SK-N-SH (cell line): ENCODE measurements at places on chromosomes 2 and 18. TPM values are rescaled to one million over a fixed set of nuclear protein-coding genes. Genes with fewer than 3 reads are reported as not detected.

The SLC16A14 gene
- 0.73 and 0.90 TPM in 2 replicates for polyA plus RNA-seq

DNA sequence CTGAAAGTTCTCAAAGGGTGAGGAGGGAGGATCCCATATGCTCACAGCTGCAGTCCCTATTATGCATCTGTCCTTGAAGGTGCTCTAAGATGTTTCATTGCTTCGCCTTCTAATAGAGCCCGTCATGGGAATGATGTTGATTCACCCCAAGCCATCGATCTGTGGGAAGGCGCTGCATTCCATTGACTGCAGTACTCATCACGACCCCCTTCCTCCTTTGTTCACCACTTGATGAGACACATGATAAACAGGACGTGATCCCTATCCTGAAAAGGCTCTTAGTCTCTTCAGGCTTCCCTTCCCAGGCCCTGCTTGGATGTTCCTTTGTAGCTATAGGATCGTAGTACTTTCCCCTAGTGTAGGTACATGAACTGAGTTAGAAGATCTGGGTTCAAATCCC lies 181.8 kb downstream of the AGPS start:
- no peak overlapping the region for H3K27ac ChIP-seq
- peaks cover 5% of the 10 kb centered on the region; the same call in 1 of the 2 replicates for H3K4me1 ChIP-seq
- H3K36me3 ChIP-seq, result no peaks in the 10 kb centered on the region
- no peak for DNase-seq

- no peaks in the 10 kb centered on the region; the same call in 1 of the 2 replicates for H3K4me1 ChIP-seq
- peak overlapping the region; percentile 93 for H3K27ac ChIP-seq
- H3K27me3 ChIP-seq, result no peaks in the 10 kb centered on the region
- peak; percentile 52 for DNase-seq
Observed at GRCh38 chr2:203327582-203327900, 653 bp upstream of the ABI2 start.

GRCh38 chr2:153939124-153939796 lies 67.5 kb downstream of the GALNT13 start:
- H3K27ac ChIP-seq, result no peak overlapping the region
- no peaks in the 10 kb centered on the region; the same call in none of the 2 replicates for H3K4me1 ChIP-seq

- H3K27ac ChIP-seq, result no peak overlapping the region
- H3K27me3 ChIP-seq, result no peaks in the 10 kb centered on the region
- H3K4me3 ChIP-seq, result no peak overlapping the region
- no peak for DNase-seq
- no peaks in the 10 kb centered on the region for H3K4me1 ChIP-seq
Observed at GRCh38 chr2:5444168-5444567, 248.0 kb upstream of the SOX11 start.
